ENCODE measurements at places on chromosomes 6 and 20.

GRCh38 chr6:108874470-108875160 is 26.4 kb downstream of the ARMC2 start:
- DNase-seq, result no peak

GRCh38 chr6:11236076-11236750 is 3.7 kb upstream of the NEDD9 start:
- no peak for DNase-seq

DNA sequence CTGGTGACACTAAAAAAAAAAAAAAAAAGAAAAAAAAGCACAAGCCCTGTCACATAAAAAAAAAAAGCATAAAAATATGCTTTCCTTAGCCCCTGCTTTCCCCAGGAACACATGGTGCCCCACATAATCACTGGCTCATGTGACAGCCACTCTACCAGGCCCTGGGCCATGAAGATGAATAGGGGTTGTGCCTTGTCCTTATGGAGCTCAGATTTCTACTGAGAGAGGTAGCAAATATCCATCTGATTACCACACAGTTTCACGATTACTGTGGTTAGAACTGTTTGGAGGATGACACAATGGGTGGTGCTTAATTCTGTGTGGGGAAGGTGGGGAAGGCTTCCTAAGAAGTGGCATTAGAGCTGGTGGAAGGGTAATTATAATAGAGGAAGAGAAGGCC is 9.3 kb downstream of the RAET1E start:
- no peak for DNase-seq

- DNase-seq, result no peak
These were observed 424.8 kb downstream of the QKI start for GRCh38 chr6:163839296-163839695.

- no peak for DNase-seq
These were observed 135.8 kb downstream of the PXDC1 start for GRCh38 chr6:3615391-3616380.

- peak; percentile 50 for DNase-seq
These were observed 15.2 kb downstream of the CTCFL start for GRCh38 chr20:57509665-57510237.

GRCh38 chr20:60136645-60137401 is 178.6 kb downstream of the CDH26 start:
- DNase-seq, result no peak

DNA sequence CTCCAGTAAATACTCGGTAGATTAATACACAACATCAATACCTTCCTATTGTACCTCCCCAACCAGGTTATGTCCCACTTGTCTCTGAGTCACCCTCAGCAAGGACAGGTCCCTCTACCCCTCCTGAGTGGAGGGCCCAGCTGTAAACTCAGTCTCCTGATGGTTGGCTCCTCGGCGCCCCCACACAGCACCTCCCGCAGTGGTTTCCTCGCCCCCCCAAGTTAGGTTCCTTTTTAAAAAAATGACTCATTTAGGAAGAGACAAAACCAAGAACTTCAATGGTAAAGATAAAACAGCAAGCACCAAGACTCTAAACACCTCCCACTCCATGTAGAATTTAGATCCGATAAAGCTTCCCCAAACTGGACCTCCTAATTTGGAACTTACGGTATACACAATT is 83.5 kb downstream of the TRERF1 start:
- no peak for DNase-seq

DNA sequence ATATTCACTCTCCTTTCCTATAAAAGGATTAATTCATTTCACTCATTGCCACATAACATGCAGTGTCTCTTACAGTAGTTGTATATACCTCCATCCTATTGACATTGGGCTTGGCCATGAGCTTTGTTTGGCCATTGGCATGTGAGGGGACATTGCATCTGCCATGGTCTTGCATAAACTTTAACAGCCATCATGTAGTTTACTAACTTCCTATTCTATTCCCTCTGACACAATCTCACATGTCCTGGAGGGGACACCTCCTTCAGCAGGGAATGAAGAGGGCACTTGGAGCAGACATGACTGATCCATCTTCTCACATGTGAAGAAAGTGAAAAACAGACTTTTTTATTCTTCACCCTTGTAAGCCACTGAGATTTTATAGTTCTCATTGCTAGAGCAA is 115.5 kb upstream of the MARCKS start:
- no peak for DNase-seq

GRCh38 chr6:6842291-6842690 is 253.8 kb downstream of the LY86 start:
- DNase-seq, result no peak

DNA sequence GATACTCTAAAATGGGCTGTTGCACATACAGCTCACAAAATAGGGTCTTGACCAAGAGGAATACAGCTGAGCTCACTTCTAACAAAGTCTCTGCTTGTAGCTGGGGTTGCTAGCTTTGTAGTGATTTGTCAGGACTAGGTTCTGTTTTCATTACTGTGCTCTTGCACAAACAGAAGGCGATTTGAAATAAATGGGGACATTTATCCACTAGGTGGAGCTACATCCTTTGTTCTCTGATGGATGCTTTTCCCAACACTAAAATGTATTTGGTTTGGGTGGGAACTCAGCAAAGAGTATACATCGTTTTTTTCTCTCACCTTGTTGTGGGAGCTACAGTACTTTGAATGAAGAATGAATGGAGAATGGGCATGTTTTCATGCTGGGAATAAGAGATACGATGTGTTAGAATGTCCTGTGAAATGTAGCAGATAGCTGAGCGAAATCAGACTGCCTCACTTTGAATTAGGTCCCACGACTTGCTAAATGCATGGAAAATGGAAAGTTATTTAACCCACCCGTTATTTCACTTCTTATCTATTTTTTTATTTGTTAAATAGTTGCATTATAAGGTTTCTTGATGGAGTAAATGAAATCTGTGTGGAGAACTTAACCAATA is 494.7 kb upstream of the MAP3K7 start:
- DNase-seq, result peak; percentile 50

- DNase-seq, result peak; percentile 43
These were observed 1.3 kb downstream of the BPIFA2 start for GRCh38 chr20:33169176-33169794.

- no peak for DNase-seq
These were observed 4.3 kb downstream of the PFDN4 start for GRCh38 chr20:54212226-54212625.

DNA sequence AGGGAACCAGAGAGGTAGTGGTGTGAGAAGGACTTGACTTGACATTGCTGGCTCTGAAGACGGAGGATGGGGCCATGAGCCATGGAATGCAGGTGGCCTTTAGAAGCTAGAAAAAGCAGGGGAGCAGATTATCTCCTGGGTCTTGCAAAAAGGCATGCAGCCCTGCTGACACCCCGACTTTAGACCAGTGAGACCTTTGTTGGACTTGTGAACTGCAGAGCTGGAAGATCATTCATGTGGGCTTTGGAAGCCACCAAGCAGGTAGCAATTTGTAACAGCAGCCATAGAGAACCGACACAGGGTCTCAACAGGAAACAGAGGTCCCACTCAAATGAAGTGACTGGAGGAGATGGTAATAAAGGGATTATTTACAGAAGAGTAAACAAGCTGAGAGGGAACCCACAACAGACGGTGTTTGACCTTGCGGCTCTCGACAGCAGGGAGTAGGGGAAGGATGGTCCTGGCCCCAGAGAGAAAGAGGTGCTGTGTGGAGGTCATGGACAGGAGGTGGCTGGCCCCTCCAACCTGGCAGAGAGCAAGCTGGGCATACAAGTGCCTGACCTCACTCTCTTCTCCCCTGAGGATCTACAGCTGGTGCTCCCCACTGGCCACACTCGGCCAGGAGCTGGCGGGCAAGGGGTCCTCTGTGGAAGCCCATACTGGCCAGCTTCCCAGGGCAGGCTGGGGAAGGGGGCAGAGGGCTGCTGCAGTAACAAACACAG is 43.9 kb downstream of the SLC22A23 start:
- no peak for DNase-seq

- peak; percentile 47 for DNase-seq
These were observed 210.9 kb upstream of the HDDC2 start for GRCh38 chr6:125512621-125513020.

- DNase-seq, result no peak
These were observed 40.3 kb upstream of the PRND start for GRCh38 chr20:4681401-4681800.

DNA sequence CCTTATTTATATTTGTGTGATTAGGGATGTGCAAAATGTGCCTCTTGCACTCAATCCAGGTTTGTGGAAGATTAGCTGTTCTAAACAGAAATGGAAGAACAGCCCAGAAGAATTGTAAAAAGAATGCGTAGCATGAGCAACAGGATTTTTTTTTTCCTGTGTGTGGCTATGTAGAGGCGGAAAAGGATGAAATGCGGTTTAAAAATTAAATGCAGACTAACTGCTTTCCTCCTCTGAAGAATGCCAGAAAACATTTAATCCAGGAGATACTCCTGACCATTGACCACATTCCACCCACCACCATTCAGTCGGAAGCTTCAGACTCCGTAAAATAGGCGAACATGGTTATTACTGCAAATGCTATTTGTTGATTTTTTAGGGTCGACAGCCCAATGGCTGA is 83.4 kb downstream of the BMP6 start:
- DNase-seq, result no peak

GRCh38 chr6:42963855-42964605 is 3.5 kb downstream of the GNMT start:
- DNase-seq, result peak; percentile 73

GRCh38 chr20:4691753-4692152 is 30.0 kb upstream of the PRND start:
- DNase-seq, result no peak

DNA sequence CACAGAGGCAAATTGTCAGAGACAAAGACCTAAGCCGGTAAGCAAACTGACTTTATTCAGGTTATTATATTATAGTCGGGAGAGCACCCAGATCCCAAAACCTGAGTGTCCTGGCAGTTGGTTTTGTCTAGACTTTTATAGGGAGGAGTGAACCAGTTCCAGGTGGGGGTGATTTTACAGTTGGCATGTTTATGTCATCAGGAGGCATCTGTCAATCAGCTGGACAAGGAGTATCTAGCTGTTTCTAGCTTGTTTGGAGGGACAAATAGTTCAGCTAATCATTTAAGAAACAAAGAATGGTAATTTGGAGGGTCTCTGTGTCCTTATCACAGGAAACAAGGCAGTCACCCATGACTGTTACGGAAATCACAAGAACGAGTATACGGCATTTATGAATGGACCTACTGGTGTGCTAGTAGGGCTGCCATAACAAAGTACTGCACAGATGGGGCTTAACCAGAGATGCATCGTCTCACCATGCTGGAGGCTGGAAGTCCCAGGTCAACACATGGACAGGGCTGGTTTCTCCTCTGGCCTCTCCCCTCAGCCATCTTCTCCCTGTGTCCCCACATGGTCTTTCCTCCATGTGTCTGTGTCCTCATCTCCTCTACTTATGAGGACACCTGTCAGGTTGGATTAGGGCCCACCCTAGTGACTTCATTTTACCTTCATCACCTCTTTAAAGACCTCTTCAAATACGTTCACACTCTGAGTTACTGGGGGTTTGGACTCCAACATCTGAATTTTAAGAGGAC is 122.7 kb downstream of the LY86 start:
- DNase-seq, result no peak

- peak; percentile 26 for DNase-seq
These were observed 175.6 kb upstream of the PDE7B start for GRCh38 chr6:135675862-135676261.

- peak; percentile 81 for DNase-seq
These were observed 313.2 kb upstream of the JARID2 start for GRCh38 chr6:14932485-14933182.

- DNase-seq, result peak; percentile 16
These were observed 55.9 kb downstream of the ANKEF1 start for GRCh38 chr20:10090588-10091166.

GRCh38 chr20:6590891-6591637 is 176.4 kb upstream of the BMP2 start:
- DNase-seq, result no peak

- DNase-seq, result no peak
These were observed 80.7 kb upstream of the MAFB start for GRCh38 chr20:40769677-40770285.

GRCh38 chr6:125544819-125545218 is 204.6 kb upstream of the HEY2 start:
- DNase-seq, result no peak

DNA sequence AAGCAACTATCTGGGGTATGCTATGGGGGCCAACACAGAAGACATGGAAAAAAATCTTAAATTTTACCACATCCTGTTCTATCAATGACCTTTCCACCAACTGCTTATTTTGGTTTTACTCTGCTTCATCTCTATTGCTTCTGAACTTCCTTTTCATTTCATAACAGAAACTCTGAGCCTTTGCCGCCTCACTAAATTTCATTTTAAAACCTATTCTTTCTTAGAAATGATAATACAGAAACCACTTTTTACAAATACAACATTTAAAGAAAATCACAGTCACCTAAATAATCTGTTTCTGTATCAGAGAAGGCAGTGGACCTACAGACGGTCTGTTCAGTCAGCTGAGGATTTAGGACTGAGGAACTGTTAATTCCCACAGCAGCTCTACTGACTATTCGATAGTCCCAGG is 117.5 kb downstream of the KCNQ5 start:
- no peak for DNase-seq

DNA sequence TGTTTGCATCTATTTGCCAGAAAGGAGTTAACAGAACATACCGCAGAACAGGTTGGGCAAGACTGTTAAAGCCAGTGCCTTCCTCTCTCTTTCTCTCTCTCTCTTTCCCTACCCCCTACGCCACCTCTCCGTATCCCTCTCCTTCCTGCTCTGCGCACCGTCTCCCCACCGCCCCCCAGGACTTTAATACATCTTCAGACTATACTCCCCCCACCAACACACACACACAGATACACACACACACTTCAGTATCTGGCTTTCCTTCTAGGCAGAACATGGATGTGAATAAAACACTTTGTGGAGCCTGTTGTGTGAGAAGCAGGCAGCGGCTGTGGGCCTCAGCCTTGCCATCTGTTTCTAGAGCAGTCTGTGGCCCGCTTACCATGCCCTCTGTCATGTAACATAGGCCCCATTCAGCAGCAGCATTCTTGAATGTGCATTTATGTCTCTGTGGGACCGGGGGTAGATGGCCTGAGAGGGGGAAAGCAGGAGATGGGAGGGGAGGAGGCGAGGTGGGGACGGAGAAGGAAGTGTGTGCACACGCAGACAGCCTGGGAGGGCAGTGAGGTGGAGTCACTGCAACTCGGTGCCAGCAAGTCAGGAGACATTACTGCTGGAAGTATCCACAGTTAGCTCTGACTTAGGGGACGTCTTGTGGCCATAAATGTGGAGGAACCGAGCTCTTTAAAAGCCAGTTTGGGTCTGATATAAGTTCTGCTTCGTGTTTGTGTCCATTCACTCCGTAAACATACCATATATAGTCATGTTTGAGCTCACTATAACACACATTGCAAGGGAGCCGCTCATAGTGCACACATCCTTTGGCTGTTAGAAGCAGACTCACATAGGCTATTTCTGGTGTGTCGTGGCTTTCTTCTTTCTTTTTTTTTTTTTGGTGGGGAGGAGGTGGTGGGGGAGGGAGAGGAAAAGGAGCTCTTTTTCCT is 38.4 kb downstream of the RREB1 start:
- DNase-seq, result peak; percentile 84
